ENCODE measurements at places on chromosomes 7 and 10.
A peak's percentile ranks its signal among the peaks of the same experiment; 100 is the strongest.

GRCh38 chr10:126588024-126588423 lies 82.5 kb downstream of the C10orf90 start:
- no peak for DNase-seq

GRCh38 chr7:75738604-75738974 lies at the start of gene HIP1:
HIP1 (minus strand) TSS chr7:75738941; CDS start chr7:75738920, 21 bp downstream.
- no peak for DNase-seq

DNA sequence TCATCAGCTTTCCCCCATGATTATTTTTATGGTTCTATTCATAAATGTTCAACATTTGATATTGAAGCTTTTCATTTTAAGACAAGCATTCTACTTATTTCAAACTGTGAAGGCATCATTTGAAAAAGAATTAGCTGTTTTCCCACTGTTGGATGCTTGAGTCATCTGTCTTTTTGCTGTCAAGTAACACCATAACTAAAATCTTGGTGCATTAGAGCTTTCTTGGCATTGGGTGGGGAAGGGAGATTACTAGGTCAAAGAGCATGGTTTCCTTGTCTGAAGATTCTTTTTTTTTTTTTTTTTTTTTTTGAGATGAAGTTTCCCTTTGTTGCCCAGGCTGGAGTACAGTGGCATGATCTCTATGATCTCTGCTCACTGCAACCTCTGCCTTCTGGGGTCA lies 68.5 kb downstream of the CTBP2 start:
- no peak for DNase-seq

- DNase-seq: no peak
These were observed 14.5 kb downstream of the PALD1 start for GRCh38 chr10:70492786-70493659.

DNA sequence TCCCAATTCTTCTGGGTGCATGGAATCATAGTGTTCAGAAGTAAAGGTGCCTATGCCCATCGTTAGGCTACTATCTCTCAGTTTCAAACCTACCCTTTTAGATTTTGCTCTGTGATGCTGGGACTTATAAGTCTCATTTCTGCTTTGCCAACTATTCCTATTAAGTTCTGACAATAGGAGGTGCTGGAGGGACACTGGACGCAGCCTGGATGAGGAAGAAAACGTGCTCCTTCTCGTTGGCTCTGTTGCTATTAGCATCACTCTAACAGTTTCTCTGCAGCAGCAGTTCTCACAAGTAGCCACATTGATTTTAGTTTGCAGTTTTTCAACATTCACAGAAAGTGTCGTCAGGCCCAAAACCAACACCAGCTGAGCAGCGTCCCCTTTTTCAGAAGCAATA lies 72.4 kb downstream of the ABCC2 start:
- DNase-seq: no peak

DNA sequence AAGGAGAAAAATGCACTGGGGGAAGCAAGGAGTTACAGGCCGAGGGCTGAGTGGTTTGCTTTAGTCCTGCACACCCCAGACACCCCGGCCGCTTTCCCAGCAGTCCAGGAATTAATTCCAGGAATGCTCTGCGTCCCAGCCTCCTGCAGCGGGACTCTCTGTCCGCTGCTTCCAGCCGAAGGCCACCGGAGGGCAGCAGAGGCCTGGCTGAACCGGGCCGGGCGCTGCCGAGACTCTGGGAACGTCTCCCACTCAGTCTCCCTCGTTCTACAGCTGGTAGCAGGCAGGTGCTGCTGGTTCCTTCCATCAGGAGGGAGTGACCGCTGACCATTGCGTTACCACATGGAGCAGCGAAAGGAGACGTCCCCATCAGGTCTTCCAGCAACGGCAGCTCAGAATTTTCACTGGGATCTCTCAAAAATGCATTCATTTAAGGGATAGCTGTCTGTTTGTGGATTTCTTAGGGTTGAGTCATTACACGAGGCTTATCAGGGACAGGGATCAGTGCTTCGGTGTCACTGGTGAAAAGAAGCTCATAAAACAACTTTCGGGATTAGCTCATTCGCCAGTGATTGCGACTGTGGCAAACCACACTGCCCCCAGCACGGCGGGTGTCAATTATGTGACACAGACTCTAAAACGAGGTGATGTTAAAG lies 24.9 kb upstream of the PITRM1 start:
- DNase-seq: peak; percentile 4

DNA sequence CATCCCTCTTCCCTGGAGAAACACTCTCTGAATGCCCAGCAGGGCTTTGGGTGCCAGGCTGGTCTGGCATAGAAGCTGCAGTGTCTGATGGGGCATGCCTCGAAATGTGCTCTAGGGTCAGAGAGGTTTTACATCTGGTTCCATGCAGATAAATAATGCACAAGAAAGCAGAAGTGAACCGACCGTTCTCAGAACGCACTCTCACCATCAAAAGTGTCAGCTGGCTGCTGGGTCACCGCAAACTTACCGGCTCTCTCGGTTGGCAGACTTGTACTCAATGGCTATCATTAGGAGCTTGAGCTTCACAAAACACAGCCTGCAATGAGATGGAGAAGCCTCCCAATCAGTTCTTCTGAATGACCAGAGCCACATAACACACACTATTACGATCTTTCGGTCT lies 610.0 kb downstream of the KCNMA1 start:
- no peak for DNase-seq

GRCh38 chr7:142482891-142483658 lies 225.2 kb upstream of the PRSS58 start:
- peak; percentile 38 for DNase-seq

DNA sequence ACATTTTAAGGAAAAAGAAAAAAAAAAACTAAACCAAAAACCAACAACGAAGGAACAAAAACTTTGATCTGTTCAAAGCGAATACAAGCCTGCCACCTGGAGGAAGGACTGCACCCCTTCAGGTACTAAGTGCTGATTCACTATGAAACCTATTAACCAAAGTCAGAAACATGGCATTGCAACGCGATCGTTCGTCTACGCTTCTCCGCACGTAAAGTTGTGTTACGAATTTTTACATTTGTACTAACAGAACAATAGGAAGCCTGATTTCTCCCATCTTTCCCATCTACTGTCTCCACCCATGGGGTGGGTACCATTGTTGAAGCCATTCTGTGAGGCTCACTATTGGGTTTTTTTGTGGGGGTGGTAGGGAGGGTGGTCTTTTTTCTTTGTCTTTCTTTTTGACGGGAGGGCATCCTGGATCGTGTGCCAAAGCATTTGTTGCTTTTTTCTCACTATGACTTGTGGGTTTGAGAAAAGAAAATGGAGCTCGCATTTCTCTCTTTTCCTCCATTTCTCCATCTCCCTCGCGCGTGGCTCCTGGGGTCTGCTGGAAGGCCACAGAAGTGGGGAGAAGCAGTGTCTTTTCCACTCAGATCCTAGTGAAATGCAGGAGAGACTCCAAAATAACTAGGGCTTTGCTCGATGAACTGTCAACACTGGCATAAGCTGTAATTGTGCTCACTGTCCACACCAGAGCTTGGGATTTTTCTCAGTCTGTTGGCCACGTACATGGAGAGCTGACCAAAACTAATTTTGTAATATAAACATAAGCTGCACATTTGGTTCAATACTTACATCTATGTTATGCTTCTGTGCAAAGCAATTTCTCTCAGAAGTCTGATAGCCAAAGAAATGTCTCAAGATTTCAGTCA lies 100.9 kb upstream of the YAE1 start:
- DNase-seq: peak; percentile 80

GRCh38 chr7:117567781-117568180 lies 88.0 kb downstream of the CFTR start:
- no peak for DNase-seq

- DNase-seq: peak; percentile 91
These were observed 6.0 kb downstream of the ASB4 start for GRCh38 chr7:95491634-95492314.

GRCh38 chr10:15209827-15210509 lies 41.5 kb upstream of the NMT2 start:
- no peak for DNase-seq

GRCh38 chr10:126516515-126516914 lies 128.2 kb upstream of the ADAM12 start:
- DNase-seq: no peak

DNA sequence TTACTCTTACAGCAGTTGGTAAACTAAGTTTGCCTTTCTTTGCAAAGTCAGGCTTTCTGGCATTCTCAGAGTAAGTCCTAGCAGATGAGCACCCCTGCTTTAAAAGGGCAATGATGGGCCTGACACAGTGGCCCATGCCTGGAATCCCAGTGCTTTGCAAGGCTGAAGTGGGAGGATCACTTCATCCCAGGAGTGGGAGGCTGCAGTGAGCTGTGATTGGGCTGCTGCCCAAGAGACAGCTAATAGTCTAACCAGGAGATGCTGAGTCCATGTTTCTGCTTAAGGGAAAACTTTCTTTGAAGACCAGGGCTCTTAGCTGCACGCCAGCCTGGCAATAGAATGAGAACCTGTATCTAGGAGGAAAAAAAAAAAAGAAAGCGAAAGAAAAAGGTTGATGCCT lies 100.2 kb upstream of the MPP7 start:
- DNase-seq: no peak

DNA sequence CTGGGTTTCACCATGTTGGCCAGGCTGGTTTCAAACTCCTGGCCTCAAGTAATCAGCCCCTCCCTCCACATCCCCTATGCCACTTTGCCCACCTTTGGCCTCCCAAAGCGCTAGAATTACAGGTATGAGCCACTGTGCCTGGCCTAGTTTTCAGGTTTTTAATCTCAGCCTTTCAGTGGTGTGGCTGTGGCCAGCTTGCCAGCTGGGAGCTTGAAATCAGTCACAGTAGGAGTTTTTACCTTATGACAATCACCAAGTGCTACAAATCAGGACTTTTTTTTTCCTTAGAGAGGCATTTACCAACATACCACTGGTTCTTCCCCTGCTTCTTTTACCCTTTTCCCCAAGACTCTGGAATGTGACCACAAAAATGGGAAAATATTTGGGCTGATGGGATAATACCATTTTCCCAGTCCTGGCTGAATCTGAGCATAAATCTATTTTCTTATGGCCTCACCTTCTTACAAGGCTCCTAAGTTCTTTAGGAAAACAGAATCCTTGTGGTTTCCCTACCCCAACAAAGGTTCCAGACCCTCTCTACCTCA lies 6.2 kb downstream of the STEAP4 start:
- DNase-seq: no peak

- DNase-seq: no peak
These were observed 57.0 kb upstream of the CC2D2B start for GRCh38 chr10:95850791-95851190.

- no peak for DNase-seq
These were observed 28.7 kb downstream of the ZCCHC24 start for GRCh38 chr10:79416578-79417255.

- DNase-seq: peak; percentile 42
These were observed 268.9 kb downstream of the ADK start for GRCh38 chr10:74419958-74420375.

- DNase-seq: no peak
These were observed 120.4 kb upstream of the TARP start for GRCh38 chr7:38393874-38394273.

GRCh38 chr7:128759242-128759641 lies 16.4 kb downstream of the OPN1SW start:
- DNase-seq: no peak

DNA sequence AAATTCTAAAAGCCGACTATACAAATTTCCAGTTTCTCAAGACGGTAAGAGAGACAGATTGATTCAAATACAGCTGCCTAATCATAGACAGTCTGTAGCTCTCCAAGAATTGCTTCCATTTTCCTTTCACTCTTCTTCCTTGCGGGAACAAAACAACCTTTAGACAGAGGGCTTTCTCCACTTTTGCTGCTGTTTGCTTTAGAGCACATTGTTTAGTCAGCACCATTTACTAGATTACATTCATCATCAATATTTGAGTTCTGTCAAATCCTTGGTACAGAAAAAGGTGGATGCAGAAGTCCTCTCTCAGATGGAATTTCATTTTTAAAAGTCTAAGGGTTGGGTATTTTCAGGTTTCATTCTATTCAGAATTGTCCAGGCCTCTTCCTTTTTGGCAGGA lies 137.4 kb downstream of the CHRM2 start:
- no peak for DNase-seq

DNA sequence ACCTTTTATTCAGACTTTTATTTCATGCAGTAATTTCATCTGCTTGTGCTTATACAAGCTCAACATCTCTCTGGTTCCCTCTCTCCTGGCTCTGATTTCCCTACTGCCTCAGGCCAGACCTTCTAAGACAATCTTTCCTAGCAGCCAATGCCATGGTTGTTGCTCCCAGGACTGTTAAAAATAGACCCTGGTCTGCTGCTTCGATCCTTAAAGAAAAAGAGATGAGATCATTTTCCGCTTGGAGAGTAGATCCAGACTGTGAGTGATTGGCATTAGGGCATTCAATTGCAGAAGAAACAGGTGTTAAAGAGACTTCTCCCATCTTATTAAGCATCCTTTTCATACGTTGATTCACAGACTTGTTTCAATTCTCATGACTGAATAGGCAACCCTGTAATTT lies 68.4 kb upstream of the ITGB1 start:
- no peak for DNase-seq

DNA sequence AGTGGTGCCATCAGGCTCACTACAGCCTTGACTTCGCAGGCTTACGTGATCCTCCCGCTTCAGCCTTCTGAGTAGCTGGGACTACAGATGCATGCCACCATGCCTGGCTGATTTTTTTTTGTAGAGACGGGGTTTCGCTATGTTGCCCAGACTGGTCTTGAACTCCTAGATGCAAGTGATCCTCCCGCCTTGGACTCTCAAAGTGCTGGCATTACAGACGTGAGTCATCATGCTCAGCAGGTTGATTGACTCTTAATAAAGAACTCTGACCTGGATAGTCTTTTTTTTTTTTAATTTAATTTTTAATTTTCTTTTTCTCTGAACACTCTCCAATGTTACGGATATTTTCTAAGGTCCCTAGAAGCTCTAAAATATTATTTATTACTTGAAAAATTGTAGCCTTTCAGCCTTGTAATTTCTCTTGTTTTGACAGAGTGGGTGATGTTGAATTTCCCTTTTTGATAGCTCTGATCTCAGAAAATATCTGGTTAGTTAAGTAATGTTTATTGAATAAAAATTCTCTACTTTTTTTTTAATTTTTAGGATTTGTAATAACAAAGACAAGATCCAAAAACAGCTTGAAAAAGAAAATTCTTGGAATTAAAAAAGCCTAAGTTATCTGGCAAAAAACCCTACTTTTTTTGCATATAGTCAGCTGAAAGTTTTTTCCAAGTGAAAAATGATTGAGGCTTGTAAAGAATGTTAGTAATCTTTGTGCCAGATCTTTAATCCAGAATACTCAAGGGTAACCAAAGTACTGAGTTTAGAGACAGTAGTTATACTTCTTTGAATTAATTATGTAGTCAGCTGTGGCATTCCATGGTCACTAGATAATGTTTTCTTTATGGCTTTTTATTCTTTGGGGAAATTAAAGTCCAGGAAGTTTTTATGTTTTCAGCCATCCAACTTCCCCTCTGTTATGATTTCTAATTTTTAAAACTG lies 26.7 kb downstream of the TBC1D12 start:
- DNase-seq: no peak

Measured in NCI-H2171 treated with DMSO at 0.1 percent for 48 hours (cell line).